ENCODE measurements at places on chromosomes 13 and 19.

DNA sequence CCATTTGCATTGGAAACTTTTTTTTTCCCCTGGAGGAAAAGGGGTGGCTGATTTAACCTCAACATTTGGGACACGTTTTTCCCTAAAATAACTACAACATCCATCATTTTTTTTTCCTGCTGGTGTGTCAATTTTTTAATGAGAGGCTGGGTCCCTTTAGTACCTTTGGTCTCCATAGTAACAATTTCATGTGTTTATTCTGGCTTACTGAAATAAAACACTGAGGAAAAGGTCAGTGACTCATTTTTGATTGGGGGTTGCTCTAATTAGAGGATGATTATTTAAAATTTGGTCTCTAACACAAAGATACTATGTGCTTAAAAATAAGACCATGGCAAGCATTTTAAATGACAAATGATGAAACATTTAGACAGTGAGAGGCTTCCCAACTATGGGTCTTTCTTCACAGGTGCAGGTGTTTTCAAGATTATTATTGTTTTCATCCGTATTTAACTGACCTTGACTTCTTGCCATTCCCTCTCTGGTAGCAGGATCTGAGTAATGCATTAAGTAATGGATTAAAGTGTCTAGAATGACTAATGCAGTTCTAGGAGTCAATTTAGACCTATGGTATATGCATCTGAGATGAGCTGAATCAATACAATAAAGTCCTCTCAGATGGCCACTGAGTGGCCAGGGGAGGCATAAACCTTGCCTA, 406.4 kb downstream of the KCNRG start:
- no peak for DNase-seq

GRCh38 chr19:2538096-2538757, 62.3 kb downstream of the GADD45B start:
- DNase-seq = no peak

DNA sequence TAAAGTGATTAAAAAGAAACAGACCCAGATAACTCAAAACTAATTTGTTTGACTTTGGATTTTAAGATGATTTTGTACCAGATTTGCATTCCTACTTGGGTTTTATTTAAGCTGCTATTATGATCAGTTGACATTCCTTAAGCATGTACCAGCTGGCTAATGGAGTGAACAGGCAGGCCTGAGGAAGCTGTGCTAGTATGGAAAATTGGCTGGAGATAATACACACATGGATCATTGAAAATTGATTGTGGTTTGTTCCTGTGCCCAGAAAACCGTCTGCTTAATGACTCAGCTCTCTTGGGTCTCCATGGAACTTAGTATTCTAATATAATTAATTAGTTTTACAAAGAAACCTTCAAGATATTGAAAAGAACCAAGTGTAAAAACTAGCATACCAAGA, 22.6 kb downstream of the POLR1D start:
- no peak for DNase-seq

- peak; percentile 91 for DNase-seq
Observed at GRCh38 chr19:39941615-39942365, 7.4 kb upstream of the FCGBP start.

DNA sequence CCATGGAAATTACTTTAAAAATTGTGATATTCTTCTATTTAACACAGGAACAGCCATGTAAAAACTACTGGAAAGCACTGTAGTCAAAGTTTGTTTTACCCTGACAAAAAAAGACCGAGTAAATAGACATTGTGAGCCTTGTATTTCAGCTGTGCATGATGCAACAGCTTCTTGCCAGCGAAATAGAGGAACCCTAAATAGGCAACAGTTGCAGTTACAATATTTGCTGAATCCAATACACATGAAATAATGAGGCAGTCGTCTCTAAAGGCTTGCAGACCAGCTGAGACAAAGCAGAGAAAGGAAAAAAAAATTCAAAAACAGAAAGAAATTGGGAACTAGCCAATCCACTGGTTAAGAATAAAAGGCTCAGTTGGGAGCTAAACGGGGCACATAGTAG, 1001.1 kb downstream of the OLFM4 start:
- DNase-seq = no peak

GRCh38 chr19:19553670-19554069, 15.6 kb downstream of the CILP2 start:
- DNase-seq = no peak

Data from inflammatory macrophage treated with lipopolysaccharide for 1 hour (primary cell).